ENCODE measurements at places on chromosomes 11 and 22.

DNA sequence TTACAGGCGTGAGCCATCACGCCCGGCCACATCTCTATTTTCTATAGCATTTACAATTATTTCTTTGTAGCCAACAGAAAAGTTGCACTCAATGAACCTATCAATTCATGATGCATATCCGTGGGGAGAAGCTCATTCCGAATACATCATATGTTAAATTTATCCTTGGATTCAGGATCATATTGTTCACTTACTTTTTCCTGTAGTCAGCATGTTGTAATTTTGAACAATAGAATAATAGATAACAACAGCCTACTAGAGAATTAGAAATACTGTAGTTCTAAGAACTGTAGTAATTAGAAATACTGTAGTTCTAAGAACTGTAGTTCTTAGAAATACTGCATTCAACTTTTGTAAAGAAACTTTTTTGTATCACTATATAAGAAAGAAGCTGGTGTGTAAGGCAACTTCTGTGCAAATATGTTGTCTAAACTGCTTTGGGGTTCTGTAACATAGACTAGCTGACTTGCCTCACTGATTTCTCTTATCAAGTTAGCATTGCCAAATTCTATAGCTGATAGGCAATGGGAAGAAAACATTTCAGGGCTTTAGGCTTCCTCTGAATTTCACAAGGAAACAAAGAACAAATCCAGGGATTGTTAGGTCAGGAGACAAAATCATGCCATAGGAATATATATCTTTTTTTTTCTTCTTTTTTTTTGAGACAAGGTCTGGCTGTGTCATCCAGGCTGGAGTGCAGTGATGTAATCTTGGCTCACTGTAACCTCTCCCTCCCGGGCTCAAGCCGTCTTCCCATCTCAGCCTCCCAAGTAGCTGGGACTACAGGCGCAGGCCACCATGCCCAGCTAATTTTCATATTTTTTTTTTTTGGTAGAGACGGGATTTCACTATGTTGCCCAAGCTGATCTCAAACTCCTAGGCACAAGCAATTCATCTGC is 91.9 kb downstream of the CSTPP1 start:
- DNase-seq, result no peak

- DNase-seq, result no peak
These were observed 37.4 kb downstream of the CSRP3 start for GRCh38 chr11:19164230-19164855.

- DNase-seq, result no peak
These were observed 691 bp downstream of the CEP295 start for GRCh38 chr11:93662175-93662570.

GRCh38 chr11:83778596-83778995 is 492.4 kb upstream of the CCDC90B start:
- no peak for DNase-seq

- no peak for DNase-seq
These were observed 46.2 kb upstream of the TSKU start for GRCh38 chr11:76736773-76737495.

DNA sequence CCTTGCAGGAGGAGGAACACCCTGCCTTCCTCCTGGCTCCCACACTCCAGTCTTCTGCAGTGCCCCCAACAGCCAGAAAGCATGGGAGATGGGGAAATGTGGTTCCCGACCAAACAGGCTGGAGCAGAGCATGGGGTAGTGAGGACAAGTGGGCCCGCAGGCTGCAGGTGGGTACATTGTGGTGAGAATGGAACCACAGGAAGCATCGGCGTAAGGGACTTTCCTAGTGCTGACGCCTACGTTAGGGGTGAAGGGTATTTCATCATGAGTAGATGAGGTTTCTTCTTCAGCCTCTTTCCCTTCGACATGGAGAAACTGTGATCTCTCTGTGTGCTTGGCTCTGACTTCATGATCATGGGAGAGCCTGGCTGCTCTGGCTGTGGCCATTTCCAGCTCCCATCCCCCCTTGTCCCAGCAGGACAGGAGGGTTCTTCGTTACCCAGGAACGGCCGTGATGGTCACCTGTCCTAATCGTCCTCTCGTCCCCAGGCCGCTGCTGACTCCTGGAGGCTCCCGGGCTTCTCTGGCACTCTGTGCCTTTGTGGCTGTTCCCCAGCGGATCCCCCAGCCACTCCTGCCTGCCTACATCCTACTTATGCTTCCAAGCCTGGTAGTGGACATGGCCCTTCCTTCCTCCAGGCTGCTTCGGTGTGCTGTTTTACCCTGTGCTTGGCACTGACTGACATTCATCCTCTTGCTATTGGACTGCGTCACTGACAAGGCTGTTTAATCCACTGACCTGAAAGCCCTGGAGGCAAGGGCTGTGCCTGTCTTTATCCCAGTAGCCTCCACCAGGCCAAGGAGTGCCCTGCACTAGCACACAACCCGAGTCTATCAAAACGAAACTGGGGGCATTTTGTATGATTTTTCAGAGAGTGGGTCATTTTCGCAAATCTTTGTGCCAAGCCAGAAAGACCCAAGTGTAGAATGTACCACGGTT is 65.2 kb upstream of the CECR2 start:
- DNase-seq, result peak; percentile 27

DNA sequence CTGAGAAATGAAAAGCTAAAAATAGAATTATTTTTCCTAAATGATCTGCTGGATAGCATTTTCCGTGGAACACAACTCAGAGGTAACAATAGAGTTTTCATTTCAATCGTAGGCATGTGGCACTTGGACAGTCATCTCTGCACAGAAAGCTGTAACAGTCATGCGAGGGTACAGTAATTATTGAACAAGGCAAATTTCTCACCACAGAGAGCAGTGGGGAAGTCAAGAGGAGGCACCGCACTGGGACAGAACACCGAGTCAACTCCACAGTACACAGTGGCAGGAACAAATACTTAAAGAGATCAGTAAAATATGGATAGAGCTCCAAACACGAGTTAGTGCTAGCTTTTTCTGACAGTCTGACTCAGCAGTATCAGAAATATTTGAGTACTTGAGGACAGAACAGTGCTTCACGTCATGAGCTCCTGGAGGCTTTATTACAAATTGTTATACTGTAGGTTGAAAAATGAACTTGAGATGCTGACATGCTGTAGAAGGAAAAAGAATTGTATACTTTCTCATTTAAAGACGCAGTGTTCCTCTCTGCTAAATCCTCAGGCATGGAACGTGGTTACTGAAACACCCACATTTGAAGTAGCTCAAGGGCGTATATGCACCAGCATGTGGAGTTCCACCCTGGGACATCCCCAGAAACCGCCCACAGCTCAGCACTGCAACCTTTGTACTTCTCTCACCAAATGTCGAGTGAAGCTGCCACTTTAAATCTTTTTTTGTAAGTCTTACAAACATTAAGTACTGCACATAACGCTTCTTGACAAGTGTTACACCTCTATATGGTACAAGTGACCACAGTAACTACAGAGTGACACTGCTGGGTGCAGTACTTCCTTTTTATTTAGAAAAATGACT is 27.4 kb upstream of the YPEL1 start:
- peak; percentile 60 for DNase-seq

- no peak for DNase-seq
These were observed 151.4 kb downstream of the BRD1 start for GRCh38 chr22:49676230-49676629.

DNA sequence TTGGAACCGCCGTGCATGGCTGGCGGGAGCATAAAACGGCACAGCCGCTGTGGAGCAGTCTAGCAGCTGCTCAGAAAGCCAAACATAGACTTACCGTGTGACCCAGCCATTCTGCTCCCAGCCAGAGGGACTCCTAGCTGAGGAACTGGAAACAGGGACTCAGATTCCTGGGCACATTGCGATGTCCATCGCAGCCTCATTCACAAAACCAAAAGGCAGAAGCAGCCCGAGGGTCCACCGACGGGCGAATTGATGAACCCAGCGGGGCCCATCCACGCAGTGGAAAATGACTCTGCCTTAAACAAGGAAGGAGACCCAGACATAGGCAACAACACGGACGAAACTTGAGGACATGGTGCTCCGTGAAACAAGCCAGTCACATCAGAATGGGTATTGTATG is 5.7 kb upstream of the MUC5B start:
- no peak for DNase-seq

- DNase-seq, result no peak
These were observed 36.6 kb downstream of the RRP8 start for GRCh38 chr11:6566704-6567370.

DNA sequence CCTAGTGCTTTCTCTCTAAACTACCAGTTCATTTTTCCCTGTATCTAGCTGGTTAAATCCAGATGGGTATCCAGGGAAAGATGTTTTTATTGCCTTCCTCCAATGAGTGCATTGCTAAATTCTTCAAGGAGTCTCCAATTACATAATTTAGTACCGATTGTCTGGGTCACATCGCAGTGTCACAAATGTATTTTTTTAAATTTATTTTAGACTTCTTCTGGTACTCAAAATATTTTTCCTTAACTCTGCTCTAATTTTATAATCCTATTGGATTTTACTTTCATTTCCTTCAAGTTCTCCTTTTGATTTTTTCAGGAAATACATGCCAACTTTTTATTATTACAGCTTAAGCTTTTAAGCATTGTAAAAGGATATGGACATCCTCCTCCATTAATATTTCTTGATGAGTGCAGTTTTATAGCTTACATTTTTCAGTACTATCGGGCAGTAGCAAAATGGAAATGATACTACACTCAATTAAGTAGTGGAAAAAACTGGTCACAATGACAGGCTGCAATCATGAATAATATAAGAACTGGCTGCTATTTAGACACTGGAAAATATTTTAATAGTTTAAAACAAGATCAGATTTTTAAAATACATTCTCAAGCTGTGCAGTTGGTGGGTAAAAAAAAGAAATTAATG is 20.3 kb downstream of the BBOX1 start:
- DNase-seq, result no peak

DNA sequence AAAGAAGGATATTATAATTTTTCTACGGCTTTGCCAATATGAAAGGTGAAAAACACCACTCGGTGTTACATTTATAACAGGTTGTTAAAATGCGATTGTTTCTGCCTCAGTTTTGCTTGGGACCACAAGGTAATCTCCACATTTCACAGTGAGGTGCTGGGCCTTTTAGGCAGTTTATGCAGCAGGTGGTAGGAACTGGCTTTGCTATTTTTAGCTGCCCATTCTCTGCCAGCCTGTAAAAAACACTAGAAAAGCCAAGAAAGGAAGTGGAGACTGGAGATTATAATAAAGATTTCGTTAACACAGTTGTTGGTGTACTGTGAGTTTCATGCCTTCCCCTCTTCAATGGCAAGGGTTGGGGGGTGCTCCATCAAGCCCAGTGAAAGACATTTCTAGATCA is 8.0 kb upstream of the MRPL16 start:
- no peak for DNase-seq

DNA sequence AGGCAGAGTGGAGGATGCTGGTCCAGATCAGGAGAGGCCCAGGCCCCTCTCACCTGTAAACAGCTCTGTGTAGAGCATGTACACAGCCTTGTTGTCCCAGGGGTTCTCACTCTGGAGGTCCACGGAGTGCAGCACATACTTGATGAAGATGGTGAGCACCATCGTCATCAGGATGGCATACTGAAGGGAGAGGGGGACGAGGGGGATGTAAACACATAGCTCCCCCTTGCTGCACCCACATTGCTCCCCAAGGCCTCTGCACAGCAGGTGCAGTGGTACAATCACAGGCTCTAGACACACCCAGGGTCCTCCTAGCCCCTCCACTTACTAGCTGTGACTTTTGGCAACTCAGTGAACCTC is 2.9 kb downstream of the SYVN1 start:
- DNase-seq, result no peak

DNA sequence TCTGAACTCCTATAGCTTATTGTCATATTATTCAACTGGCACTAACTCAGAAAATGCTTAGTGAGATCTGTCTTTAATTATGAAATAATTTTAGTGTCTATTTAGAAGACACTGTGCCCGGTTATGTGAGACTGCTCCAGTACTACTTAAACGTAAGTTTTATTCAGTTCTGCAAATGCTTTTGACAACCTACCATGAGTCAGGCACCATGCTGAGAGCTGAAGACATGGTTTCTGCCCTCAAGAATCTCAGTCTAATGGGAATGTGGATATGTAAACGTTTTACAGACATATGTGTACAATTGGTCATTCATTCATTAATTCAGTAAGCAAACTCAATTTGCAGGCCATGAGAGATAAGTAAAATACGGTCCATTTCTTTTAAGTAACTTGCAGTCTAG is 40.0 kb downstream of the DCUN1D5 start:
- no peak for DNase-seq

GRCh38 chr22:39350757-39351688 is 1.2 kb downstream of the SYNGR1 start:
- DNase-seq, result no peak

GRCh38 chr11:66937193-66937733 is 20.9 kb downstream of the PC start:
- no peak for DNase-seq

GRCh38 chr11:33635161-33635560 is 65.5 kb downstream of the C11orf91 start:
- no peak for DNase-seq

- no peak for DNase-seq
These were observed 78.6 kb downstream of the PARVA start for GRCh38 chr11:12455938-12456337.

DNA sequence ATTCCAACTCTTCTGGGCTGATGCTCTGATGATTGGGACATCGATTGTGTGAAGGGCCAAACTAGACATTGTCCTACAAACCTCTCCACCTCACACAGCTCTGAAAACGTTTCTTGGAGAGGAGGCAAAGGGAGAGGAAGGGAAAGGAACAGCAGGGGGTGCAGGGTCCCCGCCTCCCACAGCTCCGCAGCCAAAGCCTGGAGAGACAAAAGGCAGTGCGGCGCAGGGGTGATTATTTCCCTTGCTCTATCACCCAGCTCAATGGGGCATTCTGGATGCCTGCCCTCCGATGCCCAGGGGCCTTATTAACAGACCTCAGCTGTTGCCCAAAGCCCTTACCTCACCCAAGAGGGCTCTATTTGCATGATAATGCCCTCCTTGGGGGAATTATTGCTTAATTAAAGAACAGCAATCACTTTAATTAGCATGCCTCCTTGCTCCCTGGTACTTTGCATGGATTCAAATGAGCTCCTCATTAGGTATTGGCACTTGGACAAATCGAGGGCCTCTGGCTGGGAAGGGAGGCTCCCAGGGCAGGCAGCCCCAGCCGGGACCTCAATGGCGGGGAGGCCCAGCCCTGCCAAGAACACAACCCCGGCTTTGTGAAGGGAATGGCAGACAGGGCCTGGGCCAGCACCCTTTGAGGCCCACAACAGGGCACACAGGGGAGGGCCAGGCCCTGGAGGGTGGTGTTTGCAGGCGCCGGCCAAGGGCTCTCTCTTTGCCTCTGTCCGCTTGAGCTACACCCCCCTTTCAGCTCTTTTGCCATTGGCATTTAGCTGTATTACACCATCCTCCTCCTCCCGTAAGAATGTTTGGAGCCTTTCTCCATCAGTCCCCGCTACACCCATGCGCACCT is 19.8 kb upstream of the CDON start:
- DNase-seq, result no peak

GRCh38 chr22:18032455-18033101 is 8.2 kb upstream of the MICAL3 start:
- no peak for DNase-seq

All from CD4-positive, alpha-beta T cell treated with Interleukin-17A for 1 hour (primary cell).